GDM1 (cell line): ENCODE measurements at places on chromosomes 5 and 9.

DNA sequence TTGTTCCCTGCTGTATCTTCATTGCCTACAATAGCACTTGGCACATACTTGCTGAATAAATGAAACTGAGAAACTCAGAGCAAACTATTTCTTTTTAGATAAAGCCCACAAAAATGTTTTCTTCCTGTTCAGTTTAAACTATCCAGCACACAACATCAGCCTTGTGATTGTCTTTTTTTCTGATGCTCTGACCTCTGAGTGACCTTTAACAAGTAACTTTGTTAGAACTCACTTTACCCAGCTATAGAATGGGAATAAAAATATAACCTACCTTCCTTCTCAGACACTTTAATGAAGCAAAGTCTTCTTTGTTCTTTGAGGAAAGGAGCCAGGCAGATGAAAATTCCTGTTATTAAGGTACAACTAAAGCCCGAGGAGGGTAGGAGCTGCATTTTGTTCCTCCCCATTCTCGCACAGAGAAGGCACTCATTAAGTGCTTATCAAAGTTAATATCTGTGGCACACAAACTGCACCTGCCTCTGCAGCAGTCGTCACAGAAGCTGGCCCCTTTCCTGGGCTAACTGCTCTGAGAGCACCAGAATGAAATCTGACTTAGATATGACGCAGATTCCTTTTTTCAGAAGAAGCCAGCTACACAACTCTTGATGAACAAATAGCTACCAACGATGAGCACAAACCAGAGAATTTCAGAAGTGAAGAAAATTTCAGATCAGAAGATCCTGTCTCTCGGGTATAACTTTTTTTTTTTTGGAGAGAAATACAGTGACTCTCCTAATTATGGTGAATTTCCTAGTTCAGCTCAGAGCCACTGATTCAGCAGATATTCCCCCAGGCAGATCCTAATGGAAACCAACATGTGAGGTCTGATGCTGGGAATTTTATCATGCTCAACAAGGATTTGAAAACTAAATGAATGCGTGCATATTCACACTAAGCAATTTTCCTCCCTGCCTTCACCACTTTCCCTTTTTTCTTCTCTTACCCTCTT, 31.0 kb upstream of the NR3C1 start:
- DNase-seq: no peak

DNA sequence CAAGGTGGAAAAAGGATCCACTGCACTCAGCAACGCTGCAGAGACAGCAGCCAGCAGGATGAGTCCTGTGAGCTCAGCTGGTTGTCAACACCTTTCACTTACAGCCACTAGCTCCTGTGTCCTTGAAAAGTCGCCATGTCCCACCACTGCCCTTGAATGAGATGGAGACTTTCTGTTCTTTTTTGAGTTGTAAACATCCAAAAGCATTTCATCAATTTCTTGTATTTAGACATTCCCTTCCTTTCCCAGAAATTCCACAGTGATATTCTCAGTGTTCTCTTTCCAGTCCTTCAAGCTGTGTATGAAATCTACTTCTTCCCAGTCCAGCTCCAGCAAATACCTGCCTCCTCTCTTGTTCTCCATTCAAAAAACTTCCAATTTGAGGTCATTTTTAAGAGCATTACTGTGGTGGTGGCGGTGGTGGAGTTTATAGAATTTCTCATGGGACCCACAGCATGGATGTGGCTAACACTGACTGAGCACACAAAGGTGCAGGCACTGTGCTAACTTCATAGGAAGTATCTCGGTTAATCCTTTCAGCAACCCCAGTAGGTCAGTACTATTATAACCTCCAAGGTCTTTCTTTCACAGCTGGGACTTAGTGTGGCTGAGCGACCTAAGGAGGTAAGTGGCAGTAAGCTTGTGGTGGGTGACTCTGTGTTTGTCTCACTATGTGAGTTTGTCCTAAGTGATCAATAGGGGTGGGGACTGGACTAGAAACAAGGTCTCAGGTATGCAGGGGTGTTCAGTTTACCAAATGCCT, 15.0 kb upstream of the GPX3 start:
- DNase-seq: no peak

DNA sequence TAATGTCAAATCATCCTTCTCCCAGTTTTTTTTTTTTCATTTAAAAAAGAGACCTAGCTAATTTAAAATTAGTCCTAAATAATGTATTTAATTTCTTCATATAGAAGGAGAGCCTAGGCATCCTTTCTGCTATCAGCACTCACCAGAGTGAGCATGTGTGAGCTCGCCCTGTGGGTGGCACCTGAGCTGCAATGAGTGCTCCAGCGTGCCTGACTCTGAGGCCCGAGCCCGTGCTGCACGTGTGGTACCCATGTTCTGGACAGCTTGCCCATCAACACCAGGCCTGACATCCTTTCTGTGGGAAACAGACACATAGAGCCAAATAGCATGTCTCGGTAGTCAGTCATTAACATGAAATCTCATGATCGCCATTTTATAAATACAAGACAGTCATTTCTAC, 381.4 kb downstream of the DTWD2 start:
- no peak for DNase-seq

GRCh38 chr5:80798633-80799032, 143.8 kb upstream of the DHFR start:
- DNase-seq: no peak

DNA sequence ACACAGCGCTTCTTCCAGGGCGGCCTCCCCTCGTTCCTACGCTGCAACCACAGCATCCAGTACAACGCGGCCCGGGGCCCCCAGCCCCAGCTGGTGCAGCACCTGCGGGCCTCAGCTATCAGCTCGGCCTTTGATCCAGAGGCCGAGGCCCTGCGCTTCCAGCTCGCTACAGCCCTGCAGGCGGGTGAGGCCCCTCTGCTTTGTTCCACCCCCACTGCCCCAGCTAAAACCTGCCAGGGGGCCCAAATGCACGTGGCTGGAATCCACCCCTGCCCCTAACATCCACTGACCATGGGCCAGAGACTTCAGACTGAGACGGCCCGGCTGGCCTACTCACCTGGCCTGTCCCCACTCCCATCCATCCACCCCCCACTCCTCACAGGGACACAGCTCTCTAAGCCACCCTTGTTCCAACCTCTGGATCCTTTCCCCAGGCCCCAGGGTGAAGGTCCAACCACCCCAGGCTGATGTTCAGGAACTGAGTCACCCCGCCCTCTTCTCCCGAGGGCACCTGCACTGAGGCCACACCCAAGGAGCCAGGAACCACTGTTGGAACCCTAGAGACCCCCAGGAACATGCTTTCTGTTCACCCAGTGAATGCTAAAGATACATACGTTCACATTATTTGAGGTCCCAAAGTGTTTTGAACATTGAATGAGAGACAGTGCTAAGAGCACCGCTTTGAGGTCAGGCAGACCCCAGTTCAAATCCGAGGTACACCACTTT, 18.9 kb upstream of the ASS1 start:
- no peak for DNase-seq

DNA sequence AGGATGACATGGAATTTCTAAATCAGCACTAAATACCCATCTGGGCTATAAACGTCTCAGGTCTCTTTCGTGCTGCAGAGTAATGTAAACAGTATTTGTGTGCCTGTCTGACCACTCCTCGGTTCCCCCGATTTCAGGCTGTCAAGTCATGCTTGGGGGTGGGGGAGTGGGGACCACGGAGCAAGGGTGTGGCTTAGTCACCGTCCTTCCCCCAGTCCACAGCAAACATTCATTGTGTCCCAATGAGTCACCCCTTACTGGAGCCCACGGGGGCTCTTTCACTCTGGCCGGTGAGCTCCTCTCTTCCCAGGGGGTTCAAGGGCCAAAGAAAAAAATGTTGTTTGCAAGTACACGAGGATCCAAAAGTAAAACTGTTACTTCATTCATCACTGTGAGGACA, 72.4 kb upstream of the ICE1 start:
- DNase-seq: no peak

- DNase-seq: no peak
These were observed 121.1 kb upstream of the IL12B start for GRCh38 chr5:159451197-159452052.

- peak; percentile 18 for DNase-seq
These were observed at the start of gene CD180 for GRCh38 chr5:67196537-67197059. Gene CD180, minus strand, starts transcription at chr5:67196799. Its CDS starts 158 bp downstream, at chr5:67196641.

GRCh38 chr5:77885519-77885918, 109.4 kb upstream of the TBCA start:
- no peak for DNase-seq

GRCh38 chr5:147859962-147860640, 18.4 kb upstream of the SCGB3A2 start:
- no peak for DNase-seq

DNA sequence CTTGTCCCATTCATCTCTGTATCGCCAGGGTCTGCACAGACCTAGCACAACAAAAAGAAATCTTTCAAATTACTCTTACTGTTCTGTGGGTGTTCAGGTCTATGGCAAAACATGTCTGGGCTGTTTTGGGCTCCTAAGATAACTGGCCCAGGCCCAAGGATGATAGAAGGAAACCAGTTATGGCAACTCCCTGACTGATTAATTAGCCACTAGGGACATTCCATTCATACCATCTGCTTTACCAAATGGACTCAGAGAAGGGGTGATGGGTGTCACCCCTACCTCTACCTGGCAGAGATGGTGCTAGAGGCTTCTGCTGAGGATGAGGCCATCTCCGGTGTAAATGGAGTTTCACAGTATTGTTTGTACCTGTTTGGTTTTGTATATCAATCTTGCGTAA, 1.9 kb downstream of the SLC31A2 start:
- no peak for DNase-seq

DNA sequence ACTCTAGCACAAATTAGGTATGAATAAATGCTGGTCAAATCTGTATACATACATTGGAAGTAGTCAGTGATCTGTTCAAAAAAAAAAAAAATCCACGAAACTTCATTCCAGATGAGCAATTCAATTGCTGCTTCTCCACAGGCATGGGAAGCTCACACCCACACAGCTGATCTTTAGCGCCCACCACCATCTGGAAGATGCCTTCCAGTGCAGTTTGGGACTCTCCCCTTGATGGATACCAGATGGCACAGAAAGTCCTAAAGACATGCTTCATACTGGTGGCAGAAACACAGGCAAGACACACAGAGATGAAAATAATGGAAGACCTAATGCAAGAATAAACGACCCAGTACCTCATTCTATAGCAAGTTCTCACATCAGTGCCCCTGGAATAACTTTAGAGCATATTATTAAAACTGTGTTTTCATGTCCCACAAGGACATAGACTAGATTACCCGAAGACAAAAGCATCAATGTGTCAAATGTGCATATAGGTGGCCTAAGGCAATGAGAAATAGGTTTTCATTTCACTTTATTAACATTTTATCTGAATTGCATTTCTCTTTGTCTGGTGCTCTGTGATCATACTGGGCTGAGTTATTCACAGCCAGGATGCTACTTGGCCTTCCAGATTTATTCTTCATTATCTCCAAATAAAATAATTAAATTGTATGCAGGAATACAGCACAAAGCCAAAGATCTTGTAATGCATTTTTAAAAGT, 135.4 kb upstream of the TAS2R1 start:
- no peak for DNase-seq

- no peak for DNase-seq
These were observed 125.7 kb downstream of the SEMA6A start for GRCh38 chr5:116448870-116449427.

DNA sequence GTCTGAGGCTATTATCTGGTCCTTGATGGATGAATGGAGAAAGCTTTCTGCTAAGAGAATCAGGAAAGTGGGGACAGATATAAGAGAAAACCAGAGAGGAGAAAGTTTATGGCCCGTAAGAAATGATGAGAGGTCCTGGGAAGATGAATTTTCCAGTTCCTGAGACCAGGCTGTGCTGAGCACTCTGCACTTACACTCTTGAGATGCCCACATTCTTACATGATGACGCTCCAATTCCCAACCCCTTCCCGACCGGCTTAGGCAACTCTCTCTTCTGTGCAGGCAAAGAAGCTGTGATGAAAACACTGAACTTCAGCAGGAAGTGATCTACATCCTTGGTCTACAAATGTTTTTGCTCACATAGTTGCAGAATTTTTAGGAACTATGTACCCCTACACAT, 417.0 kb downstream of the ARHGEF28 start:
- no peak for DNase-seq

- no peak for DNase-seq
These were observed 755.2 kb upstream of the CDH10 start for GRCh38 chr5:25399878-25400480.

GRCh38 chr5:175120412-175120811, 323.6 kb downstream of the DRD1 start:
- no peak for DNase-seq

DNA sequence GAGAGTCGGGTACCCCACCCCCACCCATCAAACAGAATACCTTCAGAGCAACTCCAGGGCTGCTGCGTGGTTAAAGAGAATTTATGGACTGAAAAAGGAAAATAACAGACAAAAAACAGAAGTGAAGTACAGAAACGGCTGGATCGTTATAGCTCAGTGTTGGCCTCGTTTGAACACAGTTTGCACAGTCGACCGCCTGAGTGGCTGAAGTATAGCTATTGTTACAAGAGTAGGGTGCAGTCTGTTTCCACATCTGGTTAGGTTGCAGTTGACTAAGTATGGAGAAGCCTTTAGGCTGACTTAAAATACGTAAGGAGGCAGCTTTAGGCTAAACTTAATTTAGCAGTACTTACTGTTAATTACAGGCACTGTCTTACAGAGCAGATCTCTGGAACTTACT, 121.2 kb downstream of the GCNT1 start:
- peak; percentile 64 for DNase-seq

GRCh38 chr5:172687940-172688339, 46.9 kb downstream of the NEURL1B start:
- no peak for DNase-seq

DNA sequence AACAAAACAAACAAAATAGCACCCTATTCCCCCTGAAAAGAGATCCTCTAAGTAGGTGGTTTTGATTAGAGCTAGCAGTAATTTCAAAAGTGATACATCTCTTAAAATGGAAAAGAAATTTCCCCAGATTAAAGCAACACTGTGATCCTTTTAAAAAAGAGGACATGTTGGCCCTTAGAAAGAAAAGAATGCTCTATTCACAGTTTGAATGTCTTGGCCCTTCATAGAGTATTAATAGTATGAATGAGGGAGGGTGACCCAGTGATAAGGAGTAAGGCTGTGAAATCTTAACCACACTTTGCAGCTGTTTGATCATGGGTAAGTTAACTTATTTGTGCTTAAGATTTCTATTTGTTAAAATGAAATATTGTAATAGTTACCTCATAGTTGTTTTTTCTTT, 467.7 kb upstream of the MEF2C start:
- no peak for DNase-seq

- no peak for DNase-seq
These were observed 33.9 kb downstream of the TAS2R1 start for GRCh38 chr5:9596171-9596780.
